ENCODE measurements at places on chromosomes 7 and 10.

- DNase-seq: no peak
These were observed 37.3 kb upstream of the TPST1 start for GRCh38 chr7:66167773-66168387.

- no peak for DNase-seq
These were observed 144.0 kb upstream of the NPY start for GRCh38 chr7:24140001-24140400.

DNA sequence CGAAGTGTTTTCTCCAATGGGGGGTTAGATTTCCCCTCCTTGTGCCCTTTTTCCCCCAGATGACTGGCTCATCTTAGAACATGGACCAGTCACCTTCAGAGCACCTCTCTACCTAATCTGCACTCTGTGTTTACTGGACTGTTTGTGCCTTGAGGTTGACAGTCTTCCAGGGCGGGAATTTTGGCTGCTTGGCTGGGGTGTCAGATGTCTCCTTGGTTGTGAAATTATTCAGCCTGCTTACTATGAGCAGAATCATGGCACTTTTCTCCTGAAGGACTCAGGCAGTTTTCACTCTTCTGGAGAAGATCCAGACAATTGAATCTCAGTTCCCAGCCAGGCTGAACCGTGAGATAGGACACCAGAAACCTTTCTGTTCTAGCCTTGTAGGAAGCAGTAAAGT lies 60.3 kb upstream of the NFKB2 start:
- no peak for DNase-seq

- DNase-seq: peak; percentile 66
These were observed 191.7 kb upstream of the KLF6 start for GRCh38 chr10:3976718-3977117.

DNA sequence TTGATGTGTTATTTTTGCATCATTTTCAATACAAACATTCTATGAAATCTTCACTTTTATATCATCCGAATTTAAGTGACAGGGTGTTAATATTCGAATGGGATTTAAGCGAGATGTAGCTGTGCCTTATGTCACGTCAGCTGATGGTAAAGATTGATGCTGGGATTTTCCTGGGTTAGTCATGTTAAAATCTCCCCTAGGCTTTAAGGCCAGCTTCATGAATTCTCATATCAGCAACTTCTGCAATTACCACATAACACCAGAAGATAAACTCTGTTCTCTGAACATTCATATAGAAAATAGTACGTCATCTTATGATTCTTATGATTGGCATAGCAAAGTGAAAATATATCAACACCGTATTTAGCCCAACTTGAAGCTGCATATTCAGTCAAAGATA lies 669.2 kb downstream of the PCDH15 start:
- DNase-seq: no peak

GRCh38 chr10:130782467-130782866 lies 529.1 kb downstream of the TCERG1L start:
- DNase-seq: no peak

DNA sequence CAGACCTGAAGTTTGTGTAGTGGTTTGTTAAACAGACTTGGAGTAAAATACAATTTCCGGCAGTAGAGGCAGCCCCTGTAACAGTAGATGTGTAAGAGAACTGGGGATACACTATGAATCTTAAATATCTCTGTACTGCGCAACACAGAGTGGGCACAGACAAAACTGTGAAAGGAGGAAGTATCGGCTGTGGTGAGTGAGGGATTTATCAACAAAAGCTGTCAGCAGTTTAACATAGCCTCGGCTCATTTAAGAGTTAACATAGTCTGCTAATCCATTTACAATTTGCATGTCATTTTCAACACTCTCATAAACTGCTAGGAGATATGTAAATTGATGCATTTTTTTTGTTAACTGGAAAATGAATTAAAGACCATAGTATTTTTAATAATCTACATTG lies 225.2 kb downstream of the ZWINT start:
- no peak for DNase-seq

DNA sequence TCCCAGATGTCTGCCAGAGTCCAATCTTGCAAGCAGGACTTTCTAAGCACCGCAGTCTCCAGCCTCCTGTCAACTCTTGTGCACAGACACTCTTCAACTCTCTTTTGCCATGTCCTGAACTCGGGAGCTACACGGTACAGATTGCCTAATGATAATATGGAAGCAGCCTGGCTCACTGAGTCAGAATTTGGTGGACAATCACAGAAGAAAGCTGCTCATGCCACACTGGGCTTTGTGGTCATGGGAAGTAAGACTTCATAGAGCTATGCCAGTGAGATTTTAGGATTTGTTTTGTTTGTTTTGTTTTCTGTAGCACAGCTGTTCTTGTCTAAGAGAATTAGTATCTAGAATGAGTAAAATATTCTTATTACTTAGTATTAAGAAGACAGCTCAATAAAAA lies 144.1 kb upstream of the PRSS58 start:
- DNase-seq: no peak

GRCh38 chr7:90266808-90267207 lies 21.8 kb downstream of the CFAP69 start:
- no peak for DNase-seq

GRCh38 chr10:28442403-28442802 lies 90.5 kb upstream of the WAC start:
- DNase-seq: no peak

GRCh38 chr7:110568932-110569331 lies 522.0 kb upstream of the LRRN3 start:
- no peak for DNase-seq

- DNase-seq: no peak
These were observed 173.8 kb upstream of the SMIM30 start for GRCh38 chr7:113292105-113292504.

DNA sequence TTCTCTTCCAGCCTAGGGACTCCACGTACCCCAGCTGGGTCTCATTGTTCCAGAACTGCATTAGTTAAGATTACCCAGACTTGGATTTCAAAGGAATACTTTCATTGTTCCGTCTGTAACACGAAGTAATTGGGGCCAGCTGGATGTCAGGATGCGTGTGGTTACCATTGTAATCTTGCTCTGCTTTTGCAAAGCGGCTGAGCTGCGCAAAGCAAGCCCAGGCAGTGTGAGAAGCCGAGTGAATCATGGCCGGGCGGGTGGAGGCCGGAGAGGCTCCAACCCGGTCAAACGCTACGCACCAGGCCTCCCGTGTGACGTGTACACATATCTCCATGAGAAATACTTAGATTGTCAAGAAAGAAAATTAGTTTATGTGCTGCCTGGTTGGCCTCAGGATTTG lies 21.0 kb downstream of the LRRC17 start:
- DNase-seq: no peak

All from CD4-positive, alpha-beta T cell treated with Interleukin-15 for 4 hours (primary cell).